ENCODE measurements at places on chromosomes 11 and 22.
A peak's percentile ranks its signal among the peaks of the same experiment; 100 is the strongest.

- DNase-seq, result no peak
Observed at GRCh38 chr11:47271961-47272661, 2.2 kb downstream of the MADD start.

DNA sequence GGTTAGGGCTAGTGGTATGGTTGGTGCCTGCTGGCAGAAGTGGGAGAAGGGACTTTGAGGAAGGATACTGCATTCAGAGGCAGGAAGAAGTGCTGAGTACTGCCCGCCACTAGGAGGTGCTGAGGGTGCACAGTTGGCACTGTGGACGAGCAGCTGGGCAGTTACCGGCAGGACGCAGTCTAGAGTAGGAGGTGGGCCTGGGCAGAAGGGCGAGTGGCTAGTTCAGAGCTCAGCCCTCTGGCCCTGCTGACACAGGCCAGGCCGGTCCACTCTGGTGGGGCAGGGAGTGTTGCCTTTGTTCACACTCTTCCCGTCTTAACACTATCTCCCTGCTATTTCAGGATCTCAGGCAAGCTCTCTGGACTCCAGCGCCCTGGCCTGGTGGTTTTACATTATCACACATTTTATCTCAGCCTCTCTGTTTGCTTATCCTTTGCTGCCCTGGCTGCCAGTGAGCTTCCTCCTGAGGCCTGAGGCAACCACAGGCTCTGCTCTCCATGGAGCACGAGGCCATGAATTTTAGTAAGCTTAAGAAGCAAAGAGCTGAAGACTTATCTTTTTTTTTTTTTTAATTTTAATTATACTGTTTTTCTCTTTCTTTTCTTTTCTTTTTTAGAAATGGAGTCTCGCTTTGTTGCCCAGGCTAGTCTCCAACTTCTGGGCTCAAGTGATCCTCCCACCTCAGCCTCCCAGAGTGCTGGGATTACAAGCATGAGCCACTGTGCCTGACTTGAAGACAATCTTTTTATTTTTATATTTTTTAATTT lies 26.9 kb downstream of the SNAP29 start:
- peak; percentile 58 for DNase-seq

DNA sequence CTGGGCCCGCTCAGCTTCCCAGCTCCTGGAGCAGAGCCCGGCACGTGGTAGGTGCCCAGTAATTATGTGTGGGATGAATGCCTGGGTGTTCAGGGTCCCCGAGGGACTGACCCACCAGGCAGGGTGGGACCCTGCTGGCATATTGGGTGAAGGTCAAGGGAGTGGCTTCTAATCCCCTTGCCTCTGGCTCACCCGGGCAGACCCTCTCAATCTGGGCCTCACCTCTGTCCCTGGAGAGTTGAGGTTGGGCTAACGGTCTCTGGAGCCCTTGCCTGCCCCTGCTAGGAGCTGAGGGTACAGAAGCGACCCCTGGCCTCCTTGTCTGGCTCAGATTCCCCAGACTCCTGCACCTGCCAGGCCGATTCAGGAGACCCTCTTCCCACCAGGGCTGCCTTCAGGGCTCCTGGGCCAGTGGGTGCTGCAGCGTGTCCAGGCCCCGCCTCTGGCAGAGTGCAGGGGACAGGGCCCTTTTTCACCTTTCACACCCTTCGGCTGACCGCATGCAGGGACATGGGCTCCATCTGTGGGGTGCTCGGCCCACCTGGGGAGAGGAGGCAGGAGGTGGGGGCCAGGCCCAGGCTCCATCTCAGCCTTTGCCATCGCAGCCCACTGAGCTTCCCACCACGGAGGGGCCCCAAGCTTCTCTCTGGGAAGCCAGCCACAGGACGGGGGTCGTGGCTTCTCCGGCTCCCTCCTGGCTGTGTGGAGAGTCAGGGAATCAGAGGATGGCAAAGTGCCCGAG lies 3.8 kb upstream of the CTSD start:
- peak; percentile 29 for DNase-seq

DNA sequence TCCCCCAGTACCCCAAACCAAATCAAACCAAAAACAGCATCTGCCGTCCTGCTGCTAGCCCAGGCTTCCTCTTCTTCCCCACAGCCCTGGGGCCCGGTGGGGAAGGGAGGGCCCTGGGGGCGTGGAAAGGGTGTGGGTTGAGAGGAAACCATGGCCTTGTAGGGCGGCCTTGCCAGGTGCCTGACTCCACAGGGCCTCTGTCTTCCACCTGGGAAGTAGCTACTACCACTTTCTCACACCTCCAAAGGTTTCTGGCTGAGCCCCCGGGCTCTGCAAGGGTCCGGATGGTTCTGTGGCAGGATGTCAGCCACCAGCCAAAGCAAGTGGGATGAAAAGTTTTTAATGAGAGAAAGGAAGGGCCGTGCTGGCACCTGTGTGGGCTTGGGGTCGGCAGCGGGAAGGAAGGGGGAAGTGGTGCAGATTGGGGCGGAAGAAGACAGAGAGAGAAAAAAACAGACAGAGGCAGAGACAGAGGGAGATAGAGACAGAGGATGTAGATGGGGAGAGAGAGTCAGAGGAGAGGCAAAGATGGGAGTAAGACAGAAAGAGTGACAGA lies 10.5 kb downstream of the TPST2 start:
- no peak for DNase-seq

- DNase-seq, result no peak
Observed at GRCh38 chr11:60469723-60470122, 14.1 kb downstream of the MS4A1 start.

DNA sequence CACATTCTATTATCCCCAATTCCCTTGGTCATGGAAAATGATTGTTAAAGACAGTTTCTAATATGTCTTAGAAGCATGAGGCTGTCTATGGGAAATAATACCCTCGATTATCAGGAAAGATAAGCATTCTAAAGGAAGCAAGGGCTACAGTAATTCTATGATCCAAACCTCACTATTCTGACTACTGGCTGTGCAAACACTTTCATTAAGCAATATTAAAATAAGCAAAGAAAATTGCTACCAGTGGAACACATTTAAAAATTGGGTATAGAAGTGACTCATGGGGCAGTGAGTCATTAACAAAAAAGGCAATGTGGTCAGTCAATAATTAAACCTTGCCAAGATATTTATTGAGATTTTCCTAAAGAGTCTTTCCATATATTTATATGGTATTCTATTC lies 1415.2 kb upstream of the TENM4 start:
- no peak for DNase-seq

- no peak for DNase-seq
Observed at GRCh38 chr11:75931124-75931523, 116.1 kb downstream of the UVRAG start.

DNA sequence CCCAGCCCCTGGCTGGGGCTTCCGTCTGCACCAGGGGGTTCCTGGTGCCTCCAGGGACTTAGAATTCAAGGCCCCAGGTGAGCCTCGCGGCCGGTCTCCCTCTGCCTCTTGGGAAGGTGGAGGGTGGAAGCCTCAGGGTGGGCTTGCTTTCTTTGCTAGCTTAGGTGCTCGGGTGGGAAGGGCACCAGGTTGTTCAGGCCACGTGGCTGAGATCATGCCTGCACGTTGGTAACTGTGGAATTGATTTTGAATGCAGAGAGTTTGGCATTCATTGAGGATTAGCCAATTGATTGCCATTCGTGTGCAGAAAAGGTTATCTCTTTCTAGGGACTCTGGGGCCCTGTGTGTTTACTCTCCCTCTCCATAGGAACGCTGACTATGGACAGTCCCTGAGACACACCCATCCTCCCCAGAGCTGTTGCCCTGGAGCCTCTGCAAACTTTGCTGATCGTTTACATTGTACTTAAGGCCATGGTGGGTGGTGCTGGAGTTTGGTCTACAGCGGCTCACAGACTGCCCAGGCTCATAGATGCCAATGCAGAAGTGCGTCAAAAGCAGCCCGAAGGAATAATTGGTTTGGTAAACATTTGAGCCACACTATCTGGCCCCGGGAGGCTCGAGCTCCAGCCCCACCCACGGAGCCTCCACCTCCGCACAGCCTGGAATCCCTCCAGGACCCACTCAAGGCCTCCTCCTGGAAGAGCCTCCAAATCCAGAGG lies 1457.7 kb downstream of the BRD1 start:
- DNase-seq, result no peak

DNA sequence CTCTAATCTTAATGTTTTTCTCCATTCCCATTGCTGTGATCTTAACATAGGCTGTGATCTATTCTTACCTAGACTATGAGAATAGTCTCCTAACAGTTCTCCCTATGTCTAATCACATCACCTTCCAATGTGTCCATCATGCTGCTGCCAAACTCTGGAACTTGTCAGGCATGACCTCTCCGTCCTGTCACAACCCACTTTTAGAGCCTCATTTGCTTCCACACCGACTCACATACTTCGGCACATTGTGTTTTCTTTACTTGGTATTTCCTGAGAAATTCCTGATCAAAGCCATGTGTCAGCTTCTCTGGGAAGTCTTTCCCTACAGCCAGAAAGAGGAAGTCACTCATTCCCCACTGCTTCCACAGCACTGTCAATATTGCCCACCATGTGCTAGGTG lies 40.5 kb upstream of the BIRC3 start:
- DNase-seq, result no peak

GRCh38 chr22:23419171-23419570 lies 160.9 kb downstream of the IGLL1 start:
- no peak for DNase-seq

- DNase-seq, result no peak
Observed at GRCh38 chr22:47139013-47139789, 376.8 kb downstream of the TBC1D22A start.

DNA sequence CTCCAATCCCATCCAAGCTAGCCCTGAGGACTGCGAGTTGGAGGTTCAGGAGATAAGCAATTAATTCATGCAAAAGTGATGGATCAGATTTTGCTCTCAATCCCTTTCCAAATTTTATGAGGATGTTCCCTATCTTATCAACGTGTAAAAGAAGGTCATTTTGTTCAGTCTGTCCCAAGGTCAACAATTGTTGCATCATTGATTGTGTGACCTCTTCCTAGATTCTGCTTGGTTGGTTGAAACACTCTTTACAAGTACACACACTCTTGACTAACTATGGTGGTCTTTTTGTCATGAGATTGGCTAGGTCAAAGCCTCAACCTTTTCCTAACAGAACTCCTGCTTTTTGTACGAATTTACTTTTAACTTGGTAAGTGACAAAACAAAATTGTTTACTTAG lies 41.7 kb downstream of the COMMD9 start:
- no peak for DNase-seq

DNA sequence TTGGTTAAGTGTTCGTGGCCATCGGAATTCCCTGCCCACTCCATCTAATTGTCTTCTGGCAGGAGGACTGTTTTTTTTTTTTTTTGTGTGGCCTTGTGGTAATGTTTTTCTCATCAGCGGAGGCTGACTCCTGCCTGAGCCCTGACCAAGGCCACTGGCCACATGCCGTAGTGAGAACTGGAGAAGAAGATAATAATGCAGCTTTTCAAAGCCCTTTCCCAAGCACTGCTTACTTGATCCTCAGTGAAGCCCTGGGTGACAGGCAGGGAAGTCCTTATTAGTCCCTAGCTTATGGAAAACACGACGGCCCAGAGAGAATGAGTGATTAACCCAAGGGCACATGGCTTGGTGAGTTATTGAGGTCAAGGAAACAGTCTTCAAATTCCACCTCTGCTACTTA lies 71.2 kb downstream of the ADM start:
- no peak for DNase-seq

- no peak for DNase-seq
Observed at GRCh38 chr11:112212290-112212689, 13.9 kb upstream of the PTS start.

DNA sequence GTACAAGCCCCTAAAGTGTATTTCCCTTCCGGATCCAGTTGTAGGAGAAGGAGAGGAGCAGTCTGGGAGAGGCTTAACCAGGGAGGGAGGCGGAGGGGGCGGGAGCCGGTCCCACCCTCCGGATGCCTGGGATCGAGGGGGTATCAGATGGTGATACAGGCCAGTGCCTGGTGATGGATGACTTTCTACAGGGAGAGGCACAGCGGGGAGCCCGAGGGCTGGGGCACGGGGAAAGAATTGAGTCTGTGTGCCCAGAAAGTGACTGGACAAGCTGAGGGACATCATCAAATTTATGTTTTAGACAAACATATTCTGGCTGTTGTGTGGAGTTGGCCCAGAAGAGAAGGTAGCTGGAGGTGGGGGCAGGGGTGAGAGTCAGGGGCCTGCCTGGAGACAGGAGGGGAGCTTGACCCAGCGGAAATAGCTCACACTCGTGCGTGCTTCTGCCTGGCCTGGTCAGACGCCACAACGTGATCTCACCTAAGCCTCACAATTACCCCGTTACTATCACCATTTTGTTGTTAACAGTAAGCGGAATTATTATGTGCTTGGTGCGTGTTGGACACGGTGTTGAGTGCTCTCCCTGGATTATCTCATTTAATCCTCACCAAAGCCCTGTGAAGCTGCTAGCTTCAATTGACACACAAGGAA lies 42.4 kb downstream of the AMPD3 start:
- DNase-seq, result no peak

- no peak for DNase-seq
Observed at GRCh38 chr11:78493413-78493975, 75.9 kb upstream of the GAB2 start.

GRCh38 chr11:95406271-95406670 lies 175.3 kb upstream of the SESN3 start:
- no peak for DNase-seq

DNA sequence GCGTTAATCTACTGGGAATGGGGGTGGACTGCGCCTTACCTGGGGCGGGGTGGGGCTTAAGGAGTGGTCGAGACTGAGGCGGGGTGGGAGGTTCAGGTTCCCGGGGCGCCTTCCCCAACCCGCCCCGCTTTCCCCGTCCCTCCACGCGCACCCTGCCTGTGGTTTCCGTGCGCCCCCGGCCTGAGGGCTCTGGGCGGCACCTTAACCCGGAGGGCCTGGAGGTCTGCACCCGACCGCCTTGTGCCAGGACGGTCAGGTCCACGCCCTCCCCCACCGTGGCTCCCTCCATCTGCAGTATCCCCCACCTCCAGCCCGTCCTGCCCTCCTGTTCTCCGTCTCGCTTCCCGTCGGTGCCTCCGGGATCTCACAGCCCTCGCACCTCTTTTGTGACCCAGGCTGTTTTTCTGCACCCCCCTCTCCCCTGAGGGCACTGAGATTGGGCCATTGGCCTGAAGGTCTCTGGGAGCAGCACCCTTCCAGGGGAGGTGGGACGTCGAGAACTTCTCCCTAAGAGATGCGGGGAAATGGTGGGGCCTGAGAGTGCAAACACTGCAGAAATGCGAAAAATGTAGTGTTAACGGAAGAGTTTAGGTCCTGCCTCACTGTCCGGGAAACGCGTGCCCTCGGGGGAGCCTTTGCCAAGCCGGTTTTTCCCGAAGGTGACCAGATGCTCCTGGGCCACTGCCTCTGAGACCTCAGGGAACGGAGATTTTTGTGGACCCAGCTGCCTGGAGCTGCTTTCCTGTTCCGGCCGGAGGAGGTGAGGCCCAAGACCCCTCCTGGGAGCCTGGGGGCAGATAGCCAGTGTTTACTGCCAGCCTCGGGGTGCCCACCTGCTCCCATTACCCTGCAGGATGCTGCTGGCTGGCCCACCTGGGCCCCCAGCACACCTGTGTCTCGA lies 1.2 kb upstream of the ASCL2 start:
- DNase-seq, result peak; percentile 24

DNA sequence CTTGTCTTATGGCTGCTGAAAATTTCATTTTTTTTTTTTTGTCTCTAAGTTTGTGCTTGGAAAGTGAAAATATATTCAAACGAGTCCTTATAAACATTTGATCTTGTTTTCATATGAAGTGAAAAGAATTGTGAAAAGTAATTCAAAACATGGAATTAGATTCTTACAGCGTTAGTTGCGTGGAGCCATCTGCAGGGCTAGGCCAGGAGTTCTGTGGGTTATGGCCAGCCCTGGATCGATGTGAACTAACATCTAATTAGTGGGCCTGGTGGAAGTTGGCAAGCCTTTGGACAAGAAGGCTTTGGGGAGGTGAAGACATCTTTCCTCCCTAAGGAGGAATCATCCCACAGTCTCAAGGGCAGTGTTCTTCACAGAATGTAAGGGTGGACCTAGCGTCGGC lies 37.2 kb downstream of the PARVA start:
- no peak for DNase-seq

GRCh38 chr11:82796998-82797961 lies 63.6 kb upstream of the FAM181B start:
- DNase-seq, result no peak

All from left hindlimb (tissue), 1 donor.